DND-41 (cell line): ENCODE measurements at places on chromosomes 3 and 15.

- no peak for DNase-seq
Measured at GRCh38 chr3:13404626-13405452, 15.3 kb downstream of the NUP210 start.

- DNase-seq, result no peak
Measured at GRCh38 chr3:169694117-169694516, 30.6 kb upstream of the MECOM start.

- DNase-seq, result no peak
Measured at GRCh38 chr3:184737641-184738505, 26.0 kb upstream of the MAGEF1 start.

DNA sequence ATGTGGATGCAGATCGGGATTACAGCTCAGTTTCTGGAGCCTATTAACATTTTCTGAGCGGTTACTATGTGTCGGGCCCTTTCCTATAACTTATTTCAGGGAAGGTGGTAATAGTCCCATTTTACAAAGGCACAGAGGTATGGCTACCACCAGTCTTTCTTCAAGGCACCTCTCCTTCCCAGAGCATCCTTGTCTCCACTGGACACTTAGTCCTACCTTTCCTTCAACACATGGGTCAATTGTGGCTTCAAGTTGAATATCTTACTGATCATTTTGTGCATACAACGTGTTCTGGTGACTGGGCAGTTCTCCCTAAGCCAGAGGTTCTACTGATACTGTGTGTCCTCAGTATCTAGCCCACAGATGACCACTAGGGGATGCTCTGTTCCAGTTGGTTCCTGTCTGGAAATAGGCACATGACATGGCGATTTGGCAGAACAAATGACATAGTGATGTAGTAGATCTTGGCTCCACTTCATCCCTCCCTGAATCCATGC is 60.7 kb upstream of the CMTM8 start:
- DNase-seq, result peak; percentile 34

- DNase-seq, result no peak
Measured at GRCh38 chr15:69190504-69190903, 30.1 kb downstream of the GLCE start.

- DNase-seq, result no peak
Measured at GRCh38 chr3:129330409-129330808, 51.7 kb downstream of the HMCES start.

DNA sequence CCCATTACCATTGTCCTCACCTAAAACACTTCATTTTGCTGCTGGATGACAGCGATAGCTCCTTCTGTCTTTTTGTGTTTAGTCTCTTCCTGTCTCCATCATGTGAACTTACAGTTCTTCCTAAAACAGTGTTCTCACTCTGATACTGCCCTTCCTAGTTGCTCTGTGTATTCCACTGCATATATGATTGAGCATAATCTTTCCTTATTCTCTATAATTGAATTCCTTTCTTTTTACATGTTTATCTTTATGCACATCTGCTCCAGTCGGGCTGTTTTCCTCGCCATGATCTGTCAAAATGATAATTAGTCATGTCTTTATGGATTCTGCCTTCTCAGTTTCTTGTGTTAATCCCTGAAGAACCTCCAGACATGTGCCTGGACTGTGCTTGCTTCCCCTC is 405.1 kb upstream of the SEMA6D start:
- DNase-seq, result no peak

DNA sequence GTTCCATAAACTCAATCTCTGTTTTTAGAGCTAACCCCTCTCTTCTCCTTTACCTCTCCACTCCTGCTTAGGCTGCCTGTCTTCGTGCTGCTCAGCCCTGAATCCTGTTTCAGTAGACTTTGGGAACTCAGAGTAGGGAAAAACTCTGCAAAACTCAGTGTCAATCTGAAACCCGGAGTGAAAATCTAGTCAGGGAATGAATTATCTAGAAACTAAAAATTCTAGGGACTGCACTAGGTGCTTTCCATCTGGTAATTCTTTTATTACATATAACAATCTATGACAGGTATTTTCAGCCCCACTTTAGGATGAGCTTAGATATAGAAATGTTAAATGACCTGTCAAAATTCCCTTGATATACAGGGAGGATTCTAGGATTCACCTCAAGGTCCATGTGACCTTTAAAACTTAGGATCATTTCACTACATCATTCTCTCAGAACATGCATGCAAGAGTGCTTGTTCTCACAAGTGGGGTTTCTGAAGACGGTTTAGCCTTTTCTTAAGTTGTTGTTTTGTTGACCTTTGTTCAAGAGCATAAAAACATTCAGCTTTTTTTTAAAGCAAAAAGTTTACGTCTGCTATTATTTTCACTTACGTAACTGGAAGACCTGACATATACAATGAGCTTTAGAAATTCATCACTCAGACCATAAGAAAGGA is 108.2 kb upstream of the MBNL1 start:
- DNase-seq, result no peak

DNA sequence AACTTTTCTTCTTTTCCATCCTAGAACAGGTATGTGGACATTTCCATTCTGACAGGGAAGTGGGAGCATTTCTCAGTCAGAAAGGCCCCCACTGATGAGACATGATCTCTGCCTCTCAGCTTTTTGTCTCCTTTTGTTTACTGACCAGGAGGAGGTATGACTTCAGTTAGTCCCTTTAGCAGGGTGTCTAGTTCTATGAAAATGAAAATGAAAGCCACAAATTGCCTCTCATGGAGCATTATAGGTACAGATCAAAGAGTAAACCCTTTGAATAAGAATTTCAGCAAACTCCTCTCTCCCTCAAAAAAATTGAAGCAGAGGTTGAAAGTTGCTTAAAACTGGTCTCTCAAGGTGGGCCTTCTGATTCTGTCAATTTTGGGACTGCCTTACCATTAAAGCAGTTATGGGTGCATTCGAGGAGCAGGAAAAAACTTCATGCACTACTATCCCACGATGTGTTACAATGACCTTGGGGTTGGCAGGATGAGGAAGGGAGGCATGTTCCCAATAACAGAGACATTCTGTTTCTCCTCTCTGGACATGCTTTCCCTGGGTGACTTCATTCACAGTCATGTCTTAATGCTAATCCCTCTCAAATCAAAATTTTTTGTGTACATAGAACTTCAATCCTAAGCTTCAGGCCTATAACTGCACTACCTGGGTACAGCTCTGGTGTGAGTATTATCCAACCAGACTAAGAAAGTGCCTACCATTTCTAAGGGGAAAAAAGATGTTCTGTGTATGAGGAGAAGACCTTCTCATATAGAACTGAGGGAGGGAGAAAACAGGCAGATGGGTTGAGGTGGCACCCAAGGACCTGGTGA is 50.6 kb upstream of the TBC1D23 start:
- DNase-seq, result no peak

DNA sequence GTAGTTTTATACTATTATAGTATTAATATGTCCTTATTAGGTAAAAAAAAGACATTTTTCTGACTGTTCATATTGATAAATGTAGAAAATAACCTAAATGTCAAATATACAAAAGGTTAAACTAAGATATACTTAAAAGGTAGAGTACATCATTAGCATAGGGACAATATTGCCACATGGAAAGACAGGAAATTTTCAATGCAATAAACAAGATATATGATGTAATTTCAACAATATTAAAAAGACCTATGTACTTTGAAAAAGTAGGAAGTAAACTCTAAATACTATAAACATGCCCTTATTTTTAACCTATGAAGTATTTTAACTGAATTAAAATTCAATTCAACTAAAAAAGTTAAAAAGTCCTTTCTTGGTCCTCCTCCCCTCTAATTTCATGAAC is 1.9 kb downstream of the SPG11 start:
- no peak for DNase-seq

- no peak for DNase-seq
Measured at GRCh38 chr15:64985366-64986033, 4.2 kb downstream of the SPG21 start.

GRCh38 chr3:40741729-40742128 is 217.0 kb downstream of the ZNF621 start:
- no peak for DNase-seq

DNA sequence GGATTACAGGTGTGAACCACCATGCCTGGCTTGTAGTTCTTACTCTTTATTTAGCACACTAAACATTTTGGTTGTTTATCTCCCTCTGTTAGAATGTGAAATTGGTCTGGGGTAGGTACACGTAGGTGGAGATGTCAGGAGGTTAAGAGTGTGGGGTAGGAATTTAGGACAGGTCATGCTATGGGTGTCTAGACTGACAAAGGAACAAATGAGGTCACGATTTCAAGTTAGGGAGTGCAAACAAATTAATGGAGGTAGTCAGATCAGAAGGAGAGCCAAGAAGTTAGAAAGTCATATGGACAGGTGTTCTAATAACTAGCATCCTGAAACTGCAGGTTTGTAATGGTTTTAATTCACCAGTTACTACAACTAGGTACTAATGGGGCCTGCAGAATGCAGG is 19.8 kb downstream of the CDV3 start:
- no peak for DNase-seq

- DNase-seq, result no peak
Measured at GRCh38 chr15:95679847-95680582, 650.5 kb upstream of the NR2F2 start.

- DNase-seq, result no peak
Measured at GRCh38 chr3:49700453-49701128, 11.2 kb downstream of the RNF123 start.

DNA sequence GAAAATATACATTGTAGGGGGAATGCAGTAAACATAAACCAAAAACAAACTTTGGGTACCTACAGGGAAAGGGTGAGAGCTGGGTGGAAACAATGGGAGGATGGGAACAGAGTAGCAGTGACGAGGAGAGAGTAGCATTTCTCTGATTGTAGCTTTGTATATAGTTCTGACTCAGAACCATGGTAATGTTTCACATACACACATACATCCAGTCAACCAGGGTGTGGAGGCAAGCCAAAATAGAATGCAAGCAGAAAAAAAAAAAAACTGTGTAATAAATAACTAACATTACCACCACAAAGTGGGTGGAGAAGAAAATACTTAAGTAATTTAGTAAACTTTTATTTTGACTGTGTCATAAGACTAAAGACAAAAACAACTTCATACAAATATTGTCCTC is 27.2 kb downstream of the BCL2A1 start:
- no peak for DNase-seq

- peak; percentile 53 for DNase-seq
Measured at GRCh38 chr3:45596290-45596791, 1.8 kb downstream of the LIMD1 start.

DNA sequence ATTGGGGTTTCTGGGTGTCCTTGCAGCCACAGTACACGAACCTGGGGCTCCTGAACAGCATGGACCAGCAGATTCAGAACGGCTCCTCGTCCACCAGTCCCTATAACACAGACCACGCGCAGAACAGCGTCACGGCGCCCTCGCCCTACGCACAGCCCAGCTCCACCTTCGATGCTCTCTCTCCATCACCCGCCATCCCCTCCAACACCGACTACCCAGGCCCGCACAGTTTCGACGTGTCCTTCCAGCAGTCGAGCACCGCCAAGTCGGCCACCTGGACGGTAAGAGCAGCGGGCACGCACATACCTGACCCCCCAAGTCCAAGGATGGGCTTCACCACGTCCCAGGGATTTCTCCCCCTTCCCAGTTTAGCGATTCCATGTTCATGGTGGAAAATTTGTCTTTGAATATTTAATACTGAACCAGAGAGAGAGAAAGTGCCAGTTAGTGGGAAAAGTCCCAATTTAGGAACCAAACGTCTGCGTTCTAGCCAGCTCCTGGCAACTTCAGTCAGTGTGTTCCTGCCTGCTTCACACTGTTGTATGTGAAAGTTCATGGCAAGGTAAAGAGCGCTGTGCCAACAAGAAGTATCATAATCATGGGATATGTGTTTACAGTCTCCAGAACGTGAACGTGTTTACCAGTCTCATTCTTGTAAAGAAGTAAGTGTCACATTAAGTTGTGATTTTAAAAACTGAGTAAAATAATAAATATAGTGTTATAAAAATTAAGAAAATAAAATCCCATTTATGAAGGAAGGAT is 177.2 kb downstream of the TP63 start:
- no peak for DNase-seq

GRCh38 chr3:195697582-195698324 is 23.0 kb upstream of the MUC20 start:
- DNase-seq, result no peak

GRCh38 chr15:68205954-68206539 is 915 bp upstream of the CALML4 start:
- no peak for DNase-seq

GRCh38 chr3:184361932-184362667 is 590 bp downstream of the POLR2H start:
- DNase-seq, result peak; percentile 60

GRCh38 chr15:77698481-77698880 is 65.8 kb upstream of the LINGO1 start:
- no peak for DNase-seq

- no peak for DNase-seq
Measured at GRCh38 chr3:184677344-184678316, 34.2 kb downstream of the MAGEF1 start.

DNA sequence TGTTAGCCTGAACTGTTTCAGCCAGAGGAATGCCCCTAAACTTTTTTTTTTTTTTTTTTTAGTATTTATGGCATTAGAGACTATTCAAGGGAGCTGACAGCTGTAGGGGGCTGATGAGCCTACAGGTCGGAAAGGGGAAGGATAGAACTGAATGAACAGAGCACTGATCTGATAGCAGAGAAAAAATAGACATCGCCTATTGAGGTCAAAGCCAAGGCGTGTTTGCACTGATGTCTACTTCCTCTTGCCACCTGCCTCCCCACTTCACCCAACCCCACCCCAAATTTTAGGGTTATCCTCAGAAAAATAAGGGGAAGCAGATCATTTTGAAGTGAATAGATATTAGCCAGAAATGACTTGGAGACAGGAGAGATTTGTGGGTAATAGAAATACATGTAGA is 3.0 kb upstream of the ZMAT3 start:
- DNase-seq, result peak; percentile 12

DNA sequence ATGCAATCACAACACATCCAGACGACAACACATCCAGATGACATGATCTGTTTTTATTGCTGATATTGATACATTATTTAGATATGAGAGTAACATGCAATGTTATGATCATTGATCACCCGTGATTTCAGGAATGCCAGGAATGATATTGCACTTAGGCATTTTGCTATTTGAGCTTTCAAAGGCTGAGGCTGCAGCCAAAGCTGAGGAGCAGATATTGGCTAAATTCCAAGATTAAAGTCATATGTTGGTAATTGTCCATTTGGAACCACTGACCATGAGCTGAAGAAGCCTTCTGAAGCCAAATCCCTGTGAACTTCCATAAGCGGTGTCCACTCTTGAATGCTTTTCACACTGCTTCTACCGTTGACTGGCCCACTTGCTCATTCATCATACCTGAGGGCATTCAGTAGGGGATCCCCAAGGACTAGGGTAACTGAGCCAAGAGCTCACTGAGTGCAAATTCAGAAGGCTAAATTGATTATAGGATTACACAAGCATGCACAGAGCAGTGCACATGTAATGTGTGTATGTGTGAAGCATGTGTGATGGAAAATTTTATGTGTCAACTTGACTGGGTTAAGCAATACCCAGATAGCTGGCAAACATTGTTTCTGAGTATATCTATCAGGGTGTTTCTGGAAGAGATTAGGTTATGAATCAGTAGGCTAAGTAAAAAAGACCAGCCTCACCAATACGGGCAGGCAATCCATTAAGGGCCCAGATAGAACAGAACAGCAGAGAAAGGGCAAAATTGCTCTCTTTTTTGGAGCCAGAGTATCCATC is 92.1 kb upstream of the PLAAT1 start:
- DNase-seq, result no peak

GRCh38 chr3:167870759-167871158 is 135.2 kb downstream of the SERPINI1 start:
- DNase-seq, result no peak
